ENCODE measurements at places on chromosomes 7 and 10. TPM values are rescaled to one million over a fixed set of nuclear protein-coding genes. Genes with fewer than 3 reads are reported as not detected.
A peak's percentile ranks its signal among the peaks of the same experiment; 100 is the strongest.

- no peak for DNase-seq
Observed at GRCh38 chr7:138892006-138892630, 89.1 kb downstream of the KIAA1549 start.

DNA sequence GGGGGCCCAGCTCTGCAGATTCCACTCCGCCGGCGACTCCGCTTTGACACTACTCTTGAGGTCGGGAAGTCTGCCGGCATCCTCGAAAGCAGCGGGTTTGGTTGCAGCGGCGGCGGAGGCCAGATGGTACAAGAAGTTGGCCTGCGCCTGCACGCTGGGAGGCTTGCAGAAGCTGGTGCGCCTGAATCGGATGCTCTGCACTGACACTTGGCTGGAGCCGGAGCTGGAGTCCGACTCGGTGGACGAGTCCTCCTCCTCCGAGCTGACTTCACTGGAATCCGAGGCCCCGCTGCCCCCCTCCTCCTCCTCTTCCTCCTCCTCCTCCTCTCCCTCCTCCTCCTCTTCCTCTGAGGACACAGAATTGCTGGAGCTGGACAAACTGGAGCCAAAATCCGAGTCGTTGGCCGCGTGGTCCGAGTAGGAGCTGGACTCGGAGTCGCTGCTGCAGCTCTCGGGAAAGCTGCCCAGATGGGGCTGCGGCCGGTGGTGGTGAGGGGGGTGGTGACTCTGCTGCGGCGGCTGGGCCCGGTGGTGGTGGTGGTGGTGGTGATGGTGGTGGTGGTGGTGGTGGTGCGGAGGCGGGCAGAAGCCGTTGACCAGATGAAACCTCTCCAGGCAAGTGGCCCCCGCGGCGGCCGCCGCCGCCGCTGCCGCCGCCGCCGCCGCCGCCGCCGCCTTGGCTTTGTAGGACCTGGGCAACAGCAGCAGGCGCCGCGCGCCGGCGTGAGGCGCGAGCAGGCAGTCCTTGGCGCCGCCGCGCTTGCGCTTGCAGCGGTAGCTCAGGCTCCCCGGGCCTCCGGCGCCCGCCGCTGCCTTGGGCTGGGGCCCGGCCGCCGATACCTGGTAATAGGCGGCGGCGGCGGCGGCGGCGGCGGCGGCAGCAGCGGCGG, 9.0 kb downstream of the SKIDA1 start:
- DNase-seq = peak; percentile 77

GRCh38 chr7:124702385-124702784, 63.2 kb downstream of the GPR37 start:
- DNase-seq = no peak

DNA sequence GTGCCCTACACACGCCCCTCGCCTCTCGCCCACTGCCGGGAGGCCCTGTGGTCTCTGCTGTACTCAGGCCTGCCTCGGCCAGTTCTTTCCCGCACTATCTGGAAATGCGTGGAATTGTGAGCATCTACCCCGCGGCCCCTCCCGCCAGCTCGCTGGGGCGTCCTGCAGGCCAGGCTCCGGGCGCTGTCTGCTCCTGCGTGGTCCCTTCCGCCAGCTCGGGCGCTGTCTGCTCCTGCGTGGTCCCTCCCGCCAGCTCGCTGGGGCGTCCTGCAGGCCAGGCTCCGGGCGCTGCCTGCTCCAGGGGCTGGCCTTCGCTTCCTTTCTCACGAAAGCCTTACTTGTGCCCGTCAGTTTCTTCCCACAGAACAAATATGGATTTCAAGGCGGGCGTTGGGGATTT, 14.9 kb downstream of the GET4 start:
- peak; percentile 36 for DNase-seq

The STEAP1 gene
- total RNA-seq = 31.7 TPM

All from aorta (tissue), 5 donors.